Suprapubic skin (tissue), 4 donors: ENCODE measurements at places on chromosomes 12 and 14.

- no peak for DNase-seq
Measured at GRCh38 chr14:106538201-106538600, 1011.8 kb downstream of the TMEM121 start.

DNA sequence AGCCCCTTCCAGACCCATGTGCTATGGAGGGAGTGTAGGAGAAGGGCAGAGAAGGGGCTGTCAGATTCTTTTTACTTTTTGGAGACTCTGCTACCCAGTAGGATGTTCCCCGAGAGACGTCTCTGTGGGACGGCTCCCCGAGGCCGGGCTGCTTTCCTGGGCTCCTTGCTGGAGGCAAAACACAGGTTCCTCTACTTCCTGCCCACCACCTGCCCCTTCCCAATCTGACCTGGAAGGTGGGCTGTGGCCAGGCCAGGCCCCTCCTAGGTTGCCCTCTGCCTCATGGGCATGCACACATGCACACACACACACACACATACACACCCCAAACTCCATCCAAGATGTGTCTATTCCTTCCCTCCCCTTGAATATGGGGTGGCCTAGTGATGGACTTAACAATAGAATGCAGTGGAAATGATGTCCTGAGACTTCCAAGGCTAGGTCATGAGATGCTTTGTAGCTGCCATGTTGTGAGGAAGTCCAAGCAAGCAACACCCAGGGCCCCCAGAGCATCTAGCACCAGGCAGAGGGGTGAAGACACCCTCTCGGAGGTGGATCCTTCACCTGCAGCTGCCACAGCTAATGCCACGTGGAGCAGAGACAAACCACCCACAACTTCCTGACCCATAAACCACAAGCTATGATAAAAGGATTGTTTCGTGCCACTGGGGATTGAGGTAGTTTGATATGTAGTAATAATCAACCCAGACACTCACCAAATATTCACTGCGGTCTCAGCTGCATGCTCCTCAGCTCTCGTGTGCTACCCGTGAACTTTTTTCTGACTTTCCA is 1.6 kb upstream of the ASB2 start:
- DNase-seq: no peak

DNA sequence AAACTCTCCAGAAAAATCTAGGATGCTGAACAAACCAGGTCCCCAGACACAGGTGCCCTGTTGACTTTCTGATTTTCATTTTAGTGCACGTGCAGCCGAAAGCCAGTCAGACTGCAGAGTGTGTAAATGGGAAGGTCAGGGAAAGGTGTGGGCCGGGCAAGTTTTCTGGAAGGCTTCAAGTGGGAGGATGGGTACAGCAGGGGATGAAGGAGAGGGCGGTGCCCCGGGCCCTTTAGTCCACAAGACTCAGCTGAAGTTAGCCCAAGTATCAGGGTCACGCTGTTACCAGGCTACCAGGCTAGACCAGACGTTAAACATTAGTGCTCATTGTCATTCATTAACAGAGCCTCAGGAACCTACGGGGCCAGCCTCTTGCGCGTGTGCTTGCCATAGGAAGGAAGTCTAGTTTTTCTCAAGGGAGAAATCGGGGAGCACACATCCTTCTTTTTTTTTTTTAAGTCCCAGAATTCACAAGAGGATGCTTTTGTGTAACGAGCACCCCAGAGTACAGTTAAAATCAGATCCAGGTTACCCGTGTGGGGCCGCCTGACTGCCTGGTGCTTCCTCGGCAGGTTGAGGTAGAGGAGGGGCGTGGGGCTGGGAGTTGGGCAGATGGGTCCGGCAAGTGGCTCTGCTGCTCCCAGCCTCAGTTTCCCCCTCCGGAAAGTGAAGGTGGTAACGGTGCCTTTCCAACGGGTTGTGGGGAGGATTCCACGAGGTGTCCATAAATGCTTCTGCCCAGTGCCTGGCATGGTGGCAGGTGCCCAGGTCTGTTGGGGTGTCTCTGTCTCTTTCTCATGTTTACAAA is 19.1 kb downstream of the BCL7A start:
- DNase-seq: no peak

GRCh38 chr12:121784460-121784859 is 9.0 kb downstream of the RHOF start:
- no peak for DNase-seq

- no peak for DNase-seq
Measured at GRCh38 chr14:77529213-77529612, 30.6 kb upstream of the ISM2 start.

- no peak for DNase-seq
Measured at GRCh38 chr14:100709289-100710284, 17.1 kb upstream of the DLK1 start.

GRCh38 chr14:35112641-35113040 is 9.1 kb downstream of the PPP2R3C start:
- DNase-seq: no peak

DNA sequence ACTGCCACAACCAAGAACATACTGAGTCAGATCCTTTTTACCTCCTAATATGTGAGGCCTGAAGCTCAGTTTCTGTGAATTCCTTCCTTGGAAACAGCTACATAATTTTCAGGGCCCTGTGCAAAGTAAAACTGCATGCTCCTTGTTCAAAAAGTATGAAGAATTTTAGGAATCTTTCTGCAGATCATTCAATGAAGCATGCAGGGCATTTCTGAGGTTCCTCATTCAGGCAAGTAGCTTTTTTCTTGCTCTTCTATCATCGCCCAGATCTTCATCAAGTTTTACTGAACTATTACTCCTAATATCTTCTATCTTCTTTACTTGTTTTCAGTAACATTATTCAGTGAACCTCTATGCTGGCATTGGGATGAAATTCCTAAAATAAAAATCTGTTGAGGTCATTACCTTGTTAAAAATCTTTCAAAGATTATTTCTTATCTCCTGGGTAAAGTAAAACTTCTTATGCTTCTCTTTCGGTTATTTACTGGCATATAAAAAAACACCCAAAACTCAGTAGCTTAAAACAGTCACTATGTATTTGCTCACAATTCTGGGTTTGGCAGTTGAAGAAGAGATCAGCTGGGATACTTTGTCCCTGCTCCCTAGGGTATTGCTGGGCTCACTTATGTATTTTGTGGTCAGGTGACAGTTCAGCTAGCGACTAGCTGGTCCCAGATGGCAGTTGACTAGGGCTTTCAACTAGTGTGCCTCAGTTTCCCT is 42.6 kb upstream of the KRR1 start:
- no peak for DNase-seq

- DNase-seq: no peak
Measured at GRCh38 chr12:51924551-51925319, 17.4 kb downstream of the ACVRL1 start.

DNA sequence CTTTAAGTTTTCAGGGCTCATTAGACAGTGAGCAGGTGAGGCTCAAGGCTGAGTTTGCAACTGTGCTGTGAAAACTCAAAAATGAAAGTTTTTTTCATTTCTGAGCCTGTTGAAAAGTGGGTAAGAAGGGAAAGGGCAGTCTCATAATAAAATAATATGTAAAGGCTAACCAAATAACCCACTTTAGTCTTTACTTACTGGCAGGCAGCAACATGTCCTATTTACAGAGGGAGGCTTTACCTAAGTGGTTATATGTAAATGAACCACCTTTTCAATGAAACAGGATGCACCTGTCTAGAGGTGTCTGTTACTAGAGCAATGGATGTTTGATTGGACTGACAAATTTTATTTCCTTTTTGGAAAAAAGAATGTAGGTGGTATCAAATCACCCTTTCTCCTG is 158.0 kb downstream of the ETV6 start:
- no peak for DNase-seq
